Fibroblast of gingiva (primary cell): ENCODE measurements at places on chromosomes 1 and 21.

DNA sequence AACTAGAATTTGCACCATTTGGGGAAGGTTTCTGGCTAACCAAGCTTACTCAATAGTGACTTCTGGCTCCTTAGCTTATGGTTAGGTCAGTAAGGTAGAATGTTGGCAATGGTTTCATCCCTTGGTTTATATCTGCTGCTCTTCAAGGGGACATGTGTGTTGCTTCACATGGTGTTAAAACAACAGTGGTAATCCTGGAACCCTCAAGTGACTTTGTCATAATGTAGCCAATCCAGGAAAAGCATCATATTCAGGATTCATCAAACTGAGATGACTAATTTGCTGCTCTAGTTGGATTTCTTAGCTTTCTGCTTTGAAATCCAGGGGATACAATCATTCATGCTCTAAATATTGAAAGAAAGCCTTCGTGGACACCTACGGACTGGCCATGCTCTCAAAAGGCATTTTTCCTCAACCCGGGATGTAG lies 108.7 kb downstream of the RGL1 start:
- DNase-seq: no peak

- DNase-seq: no peak
These were observed 25.5 kb downstream of the CD58 start for GRCh38 chr1:116545359-116545705.

GRCh38 chr1:43902058-43902831 lies 31.4 kb upstream of the ARTN start:
- no peak for DNase-seq

GRCh38 chr1:224488806-224489499 lies 54.4 kb upstream of the WDR26 start:
- DNase-seq: no peak

DNA sequence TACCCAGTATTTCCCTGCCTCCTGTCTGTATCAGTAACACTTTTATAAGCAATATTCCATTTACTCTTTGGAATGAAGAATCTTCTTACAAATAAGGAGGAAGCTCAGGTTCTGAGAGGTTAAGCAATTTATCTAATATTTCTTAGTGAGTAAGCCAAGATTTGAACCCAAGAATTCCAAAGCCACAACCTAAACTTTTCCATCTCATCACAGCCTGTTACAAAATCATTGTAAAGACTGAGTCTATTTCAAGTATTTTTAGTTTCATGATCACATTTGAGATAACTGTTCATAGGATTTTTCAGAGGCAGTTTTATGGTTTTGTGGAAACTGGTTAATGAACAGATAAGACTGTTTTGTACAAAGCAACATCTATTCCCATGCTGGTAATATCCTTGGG lies 29.8 kb upstream of the HHAT start:
- DNase-seq: no peak

DNA sequence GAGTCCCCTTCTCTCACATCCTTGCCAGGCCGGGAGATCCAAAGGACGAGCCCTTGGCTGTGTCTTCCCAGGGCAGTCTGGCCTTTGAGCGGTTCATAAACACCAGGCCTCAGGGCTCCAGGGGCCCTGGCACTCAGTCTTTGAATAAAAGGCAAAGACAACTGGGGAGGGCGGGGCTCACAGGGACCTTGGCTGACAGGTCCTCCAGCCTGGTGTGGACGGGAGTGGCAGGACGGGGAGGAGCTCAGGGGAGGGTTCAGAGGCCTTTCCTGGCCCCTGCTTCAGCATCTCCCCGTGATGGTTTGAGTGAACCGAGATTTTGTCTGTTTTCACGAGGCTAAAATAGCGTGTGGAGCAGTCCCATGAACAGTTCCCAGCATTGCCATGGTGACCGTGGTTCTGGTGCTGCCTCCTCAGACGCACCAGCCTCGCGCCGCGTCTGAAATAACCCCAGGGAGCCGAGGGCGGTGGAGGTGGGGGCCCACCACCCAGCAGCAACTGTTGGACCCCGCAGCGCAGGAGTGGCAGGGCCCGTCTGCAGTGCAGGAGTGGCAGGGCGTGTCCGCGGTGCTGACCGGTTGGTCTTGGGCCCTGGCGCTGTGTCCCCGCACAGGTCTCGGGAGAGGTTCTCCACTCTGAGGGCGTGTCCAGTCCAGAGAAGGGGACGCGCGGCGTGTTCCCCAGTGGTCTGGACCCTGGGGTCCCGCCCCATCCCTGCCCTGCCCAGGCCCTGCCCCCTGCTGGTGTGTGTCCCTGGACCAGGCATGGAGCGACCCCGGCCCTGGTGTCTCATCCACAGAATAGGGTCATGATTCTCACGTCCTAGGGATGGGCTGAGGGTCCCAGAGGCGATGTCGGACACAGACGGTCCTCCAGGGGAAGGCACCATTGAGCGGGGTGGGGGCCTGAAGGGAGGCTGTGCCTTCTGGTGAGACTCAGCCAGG lies 7.1 kb upstream of the PRKCZ start:
- DNase-seq: no peak

DNA sequence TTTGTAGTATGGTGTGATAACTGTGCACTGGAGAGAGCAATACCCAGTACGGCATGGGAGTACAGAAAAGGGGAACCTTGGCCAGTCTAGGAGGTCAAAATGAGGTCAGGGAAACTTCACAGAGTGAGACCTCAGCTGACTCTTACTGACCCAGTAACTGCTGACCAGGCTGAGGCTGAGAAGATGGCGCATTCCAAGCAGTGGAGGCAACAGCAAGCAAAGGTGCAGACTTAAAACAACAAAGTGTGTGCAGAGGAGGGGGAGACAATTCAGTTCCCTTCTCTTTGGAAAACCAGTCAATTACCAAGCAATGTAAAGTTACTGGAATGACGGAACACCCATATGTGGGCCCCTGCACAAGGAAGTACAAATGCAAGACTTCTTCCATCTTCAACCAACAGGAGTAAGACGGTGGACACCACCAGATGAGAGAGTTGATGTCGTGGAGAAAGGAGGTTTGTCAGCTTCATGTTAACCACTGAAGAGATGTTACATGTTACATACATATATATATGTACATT lies 54.6 kb upstream of the PRDX6 start:
- no peak for DNase-seq
